ENCODE measurements at places on chromosomes 3 and 15.

GRCh38 chr3:152204218-152204617 is 64.5 kb upstream of the MBNL1 start:
- no peak for DNase-seq

GRCh38 chr15:97708252-97708651 is 252.3 kb upstream of the ARRDC4 start:
- no peak for DNase-seq

DNA sequence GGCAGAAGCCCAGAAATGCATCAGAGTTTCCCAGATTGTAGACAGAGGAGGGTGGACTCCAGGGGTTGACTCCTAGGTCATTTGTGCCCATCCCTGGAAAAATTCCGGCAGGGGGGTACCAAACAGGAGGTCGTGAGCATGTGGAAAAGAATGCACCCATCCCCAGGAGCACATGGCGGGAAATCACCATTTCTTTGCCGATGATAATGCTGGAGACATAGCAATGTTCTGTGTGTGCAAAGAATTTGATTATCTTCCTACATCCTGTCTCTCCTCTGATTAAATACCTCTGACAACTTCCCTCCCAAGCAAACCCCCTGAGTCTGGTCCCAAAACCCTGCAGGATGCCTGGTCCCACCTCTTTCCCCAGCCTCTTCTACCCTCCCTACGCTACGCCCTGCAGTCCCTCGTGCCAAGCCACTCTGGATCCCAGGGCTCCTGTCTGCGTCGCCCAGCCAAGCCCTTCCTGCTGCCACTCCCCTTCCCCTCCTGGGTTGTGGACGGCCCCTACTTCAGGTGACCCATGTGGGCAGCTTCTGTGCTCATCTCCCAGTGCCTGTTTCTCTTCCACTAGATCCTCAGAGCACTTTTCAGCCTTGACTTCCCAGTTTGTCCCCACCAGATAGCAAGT is 15.8 kb downstream of the WNT7A start:
- DNase-seq: no peak

DNA sequence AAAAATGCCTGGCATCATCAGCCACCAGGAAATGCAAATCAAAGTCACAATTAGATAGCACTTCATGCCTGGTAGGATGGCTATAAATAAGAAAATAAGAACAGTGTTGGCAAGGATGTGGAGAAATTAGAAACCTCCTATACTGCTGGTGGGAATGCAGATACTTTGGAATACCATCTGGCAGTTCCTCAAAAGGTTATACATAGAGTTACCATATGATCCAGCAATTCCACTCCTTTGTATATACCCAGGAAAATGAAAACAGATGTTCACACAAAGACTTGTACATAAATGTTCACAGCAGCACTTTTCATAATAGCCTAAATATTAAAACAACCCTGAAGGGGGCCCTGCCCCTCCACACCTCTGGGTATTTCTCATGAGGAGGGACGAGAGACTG is 13.7 kb downstream of the ACSBG1 start:
- no peak for DNase-seq

DNA sequence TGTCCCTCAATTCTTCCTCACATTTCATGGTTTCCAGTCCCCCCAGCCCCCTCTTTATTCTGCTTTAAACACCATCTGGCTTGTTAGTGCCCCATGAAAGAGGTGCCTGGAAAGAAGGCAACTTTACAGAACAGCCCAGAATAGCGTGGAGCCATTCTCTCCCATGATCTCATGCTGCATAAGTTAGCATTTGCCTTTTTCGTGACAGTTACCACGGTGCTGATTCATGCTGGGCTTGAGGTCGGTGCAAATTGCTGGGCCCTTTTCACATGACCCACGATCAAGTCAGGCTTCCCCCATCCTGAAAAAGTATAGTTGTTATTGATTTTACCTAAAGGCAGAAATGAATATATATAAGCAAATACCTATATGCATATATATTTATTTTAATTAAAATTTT is 29.6 kb downstream of the SQOR start:
- DNase-seq: no peak

DNA sequence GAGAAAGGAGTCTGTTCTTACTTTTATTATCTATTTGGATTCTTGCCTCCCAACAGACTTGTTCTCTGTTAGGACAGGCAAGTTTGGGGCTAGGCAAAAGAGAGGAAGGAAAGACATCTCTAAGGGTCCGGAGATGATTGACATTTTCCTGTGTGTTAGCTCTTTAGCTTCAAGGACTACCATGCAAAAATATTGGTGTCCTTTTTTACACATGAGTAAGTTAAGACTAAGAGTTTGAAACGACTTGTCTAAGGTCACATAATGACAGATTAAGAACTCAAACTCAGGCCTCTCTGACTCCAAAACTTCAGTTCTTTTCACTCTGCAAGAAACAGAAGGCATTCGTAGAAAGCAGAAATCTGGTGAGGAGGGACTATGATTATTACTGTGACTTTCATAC is 5.9 kb downstream of the LMCD1 start:
- DNase-seq: no peak

- DNase-seq: no peak
Observed at GRCh38 chr3:17491601-17492000, 250.8 kb downstream of the TBC1D5 start.

DNA sequence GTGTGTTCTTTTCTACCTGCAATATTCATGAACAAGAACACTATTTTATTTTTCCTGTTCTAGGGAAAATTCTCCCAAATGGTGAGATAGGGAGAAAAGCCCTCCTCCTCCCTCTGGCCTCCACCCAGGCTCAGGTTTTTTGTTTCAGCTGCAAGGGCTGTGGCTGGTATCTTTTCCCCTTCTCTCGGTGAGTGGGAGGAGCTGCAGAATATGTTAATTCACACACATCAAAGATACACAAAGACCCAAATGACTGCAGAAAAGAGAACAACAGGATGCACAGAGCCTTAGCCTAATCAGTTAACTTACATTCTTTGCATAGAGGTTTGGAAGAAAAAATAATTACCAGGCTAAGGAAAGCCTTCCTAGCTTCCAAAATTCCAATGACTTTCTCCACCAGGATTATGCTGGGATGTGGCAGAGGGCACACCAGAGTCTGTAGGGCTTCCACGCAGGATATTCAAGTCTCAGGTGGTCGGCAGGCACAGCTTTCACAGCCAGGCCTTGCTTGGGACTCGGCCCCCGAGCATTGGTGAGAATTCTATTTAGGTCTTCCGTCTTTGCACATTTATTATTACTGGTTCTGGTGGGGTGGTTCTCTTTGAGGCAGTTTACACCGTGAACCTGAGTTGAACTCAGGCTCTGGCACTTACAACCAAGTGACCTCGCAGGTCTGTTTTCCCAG is 64.9 kb downstream of the ABHD5 start:
- no peak for DNase-seq

GRCh38 chr3:64852738-64853137 is 164.9 kb upstream of the ADAMTS9 start:
- no peak for DNase-seq

DNA sequence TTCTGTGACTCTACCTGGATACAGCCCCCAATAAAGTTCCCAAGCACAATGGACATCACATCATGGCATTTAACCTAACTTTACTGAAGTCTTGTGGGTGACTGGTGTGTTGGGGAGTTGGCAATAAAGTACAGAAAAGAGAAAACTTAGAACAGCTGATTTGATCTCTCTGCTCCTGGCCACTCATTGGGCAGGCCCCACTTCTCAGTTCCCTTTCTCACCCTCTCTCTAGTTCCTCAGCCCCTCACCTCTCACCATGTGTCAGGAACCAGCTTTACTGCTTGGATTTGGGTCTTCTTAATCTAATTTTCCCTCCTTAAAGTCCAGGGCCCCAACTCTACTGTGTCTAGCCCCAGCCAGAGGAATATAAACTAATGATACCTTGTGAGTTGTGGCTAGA is 713 bp upstream of the MUC13 start:
- DNase-seq: no peak

DNA sequence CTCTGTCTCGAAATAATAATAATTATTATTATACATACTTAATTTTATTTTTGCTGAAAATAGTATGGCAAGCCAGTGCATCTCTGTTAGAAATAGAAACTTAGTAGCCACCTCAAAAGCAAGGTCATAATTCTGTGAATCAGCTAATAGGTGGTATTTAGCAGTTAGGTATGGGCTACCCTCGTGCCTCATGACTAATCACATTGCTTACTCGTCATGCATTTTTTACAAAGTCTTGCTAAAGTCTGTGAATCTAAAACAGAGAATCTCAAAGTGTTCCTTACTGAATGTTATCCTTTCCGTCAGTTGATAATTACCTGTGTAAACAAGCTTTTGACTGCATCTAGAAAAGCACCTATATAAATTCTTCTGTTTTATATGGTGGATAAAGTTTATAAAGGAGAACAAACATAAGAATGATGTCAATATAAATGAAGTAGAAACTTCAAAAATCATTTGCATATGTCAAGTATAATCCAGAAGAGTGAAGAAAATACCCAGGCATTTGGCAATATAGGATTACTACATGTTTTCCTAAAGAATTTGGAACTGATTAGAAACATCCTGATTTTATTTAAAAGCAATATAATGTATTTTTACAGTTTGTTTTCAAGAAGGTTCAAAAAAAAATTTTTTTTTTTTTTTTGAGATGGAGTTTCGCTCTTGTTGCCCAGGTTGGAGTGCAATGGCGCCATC is 6.2 kb downstream of the PPARG start:
- DNase-seq: no peak

DNA sequence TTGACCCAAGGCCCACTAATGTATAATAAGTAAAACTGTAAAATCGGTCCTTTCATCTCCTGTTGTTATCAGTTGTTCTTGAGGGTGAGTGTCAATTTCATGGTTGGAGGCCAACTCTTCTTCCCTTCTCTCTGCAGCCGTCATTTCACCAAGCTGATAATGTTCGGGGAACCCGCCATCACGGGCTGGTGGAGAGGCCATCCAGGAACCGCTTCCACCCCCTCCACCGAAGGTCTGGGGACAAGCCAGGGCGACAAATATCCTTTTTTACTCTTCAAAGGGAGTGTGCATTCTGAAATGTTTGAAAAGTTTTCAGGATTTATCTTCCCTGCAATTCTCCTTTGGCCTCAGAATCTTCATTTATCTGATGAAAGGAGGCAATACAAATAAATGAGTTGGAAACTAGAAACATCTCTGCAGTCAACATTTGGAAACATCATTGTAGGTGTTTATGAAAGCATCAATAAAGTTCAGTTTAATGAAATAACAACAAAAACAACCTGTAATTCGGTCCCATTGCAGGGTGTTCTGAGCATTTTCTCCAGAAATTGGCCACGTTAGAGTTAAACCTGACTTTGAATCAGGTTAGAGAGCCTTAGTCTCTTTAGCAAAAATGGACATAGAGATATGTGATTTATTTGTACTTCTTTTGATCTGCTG is 63.9 kb downstream of the CRTC3 start:
- DNase-seq: no peak

- no peak for DNase-seq
Observed at GRCh38 chr3:52529376-52530333, 4.0 kb downstream of the NT5DC2 start.

DNA sequence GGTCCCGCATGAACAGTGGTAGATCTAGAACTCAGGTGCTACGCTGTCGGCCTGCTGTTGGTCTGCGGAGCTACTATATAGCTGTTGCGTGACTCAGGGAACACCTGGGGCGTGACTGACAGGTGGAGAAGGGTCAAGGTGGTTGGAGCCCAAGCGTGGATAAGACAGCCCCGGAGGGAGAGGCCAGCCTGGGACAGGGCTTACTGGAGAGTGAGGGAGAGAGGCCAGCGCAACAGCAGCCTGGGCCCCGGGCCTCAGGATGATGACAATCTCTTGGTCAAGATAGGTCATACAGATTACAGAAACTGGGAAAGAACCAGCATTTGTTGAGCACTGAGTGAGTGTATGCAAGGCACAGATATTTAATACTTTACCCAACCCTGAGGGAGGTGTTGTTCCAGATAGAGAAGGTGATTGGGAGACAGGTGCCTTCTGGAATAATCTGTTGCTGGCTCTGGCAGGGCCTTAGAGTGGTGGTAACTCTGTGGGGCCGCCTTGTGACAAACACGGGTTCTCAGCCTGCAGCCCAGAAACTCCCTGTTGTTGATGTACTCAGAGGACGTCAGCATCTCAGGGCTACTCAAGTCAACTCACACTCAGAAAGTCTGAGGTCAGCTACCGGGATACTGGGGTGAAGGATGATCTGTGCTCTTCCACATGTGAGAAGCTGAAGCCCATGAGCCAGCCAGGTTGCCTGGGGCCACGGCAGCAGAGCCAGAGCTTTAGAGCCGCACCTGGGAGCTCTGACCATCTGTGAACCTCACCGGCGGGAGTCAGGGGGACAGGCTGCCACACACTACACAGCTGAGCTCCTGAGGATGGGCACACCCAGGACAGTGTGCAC is 265.4 kb upstream of the HES1 start:
- DNase-seq: no peak

DNA sequence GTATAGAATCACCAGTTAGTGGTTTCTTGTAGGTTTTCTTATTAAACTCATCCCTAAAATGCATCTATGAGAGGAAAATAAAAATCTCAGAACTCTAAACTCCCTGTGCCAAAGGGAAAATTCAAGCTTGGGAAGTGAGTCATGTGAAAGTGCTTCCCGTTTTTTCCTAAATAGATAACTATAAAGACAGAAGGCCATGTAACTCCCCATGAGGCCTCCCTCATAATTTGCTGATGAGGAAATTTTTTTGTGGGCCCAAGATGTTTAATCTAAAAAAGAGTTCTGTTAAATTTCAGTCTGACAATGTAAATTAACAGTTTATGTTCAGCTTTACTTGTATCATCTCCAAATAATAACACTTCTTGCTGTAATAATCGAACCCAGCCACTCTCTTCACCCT is 1273.9 kb downstream of the OTOL1 start:
- no peak for DNase-seq

- no peak for DNase-seq
Observed at GRCh38 chr15:65008983-65009382, 19.3 kb upstream of the SPG21 start.

- no peak for DNase-seq
Observed at GRCh38 chr3:176970770-176971169, 226.5 kb downstream of the TBL1XR1 start.

DNA sequence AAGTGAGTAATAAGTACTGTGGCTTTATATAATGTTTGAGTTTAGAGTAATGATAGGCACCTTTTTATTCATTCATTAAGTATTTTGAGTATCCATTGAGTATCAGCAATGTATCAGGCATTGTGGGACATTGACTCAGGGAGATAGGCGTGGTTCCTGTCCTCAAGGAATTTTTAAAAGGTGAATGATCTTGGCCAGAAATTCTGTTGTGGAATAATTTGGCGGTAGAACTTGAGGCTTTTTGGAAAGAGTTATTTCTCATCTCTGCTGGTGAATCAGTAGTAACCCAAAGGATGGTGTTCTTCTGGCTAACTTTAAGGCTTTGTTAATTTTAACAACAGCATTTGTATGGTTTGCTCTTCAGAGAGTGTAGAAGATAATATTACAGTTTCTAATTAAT is 2.0 kb downstream of the RAB7A start:
- no peak for DNase-seq

- DNase-seq: no peak
Observed at GRCh38 chr3:115741650-115742049, 118.3 kb downstream of the GAP43 start.

DNA sequence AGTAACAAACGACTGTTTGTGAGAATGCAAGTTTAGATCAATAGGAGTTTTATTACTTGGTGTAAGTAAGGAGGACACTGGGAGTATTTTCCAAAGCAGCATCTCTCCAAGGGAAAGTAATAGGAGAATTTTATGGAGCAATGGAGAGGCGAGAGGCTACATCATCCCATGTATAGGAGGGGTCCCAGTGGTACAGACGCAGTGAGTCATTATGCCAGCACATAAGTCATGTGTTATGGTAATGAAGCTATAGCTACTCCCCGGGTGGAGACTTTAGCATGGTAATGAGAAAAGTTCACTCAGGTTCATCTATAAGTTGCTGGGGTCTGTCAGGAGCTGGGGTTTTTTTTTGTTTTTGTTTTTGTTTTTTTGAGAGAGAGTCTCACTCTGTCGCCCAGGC is 29.5 kb upstream of the ZNF445 start:
- DNase-seq: no peak

Data from activated CD8-positive, alpha-beta memory T cell treated with anti-CD3 and anti-CD28 coated beads for 48 hours (primary cell).